ENCODE measurements at places on chromosomes 3 and 15. TPM values are rescaled to one million over a fixed set of nuclear protein-coding genes. Genes with fewer than 3 reads are reported as not detected.
A peak's percentile ranks its signal among the peaks of the same experiment; 100 is the strongest.

- no peak for DNase-seq
Measured at GRCh38 chr3:7211740-7212139, 350.8 kb downstream of the GRM7 start.

DNA sequence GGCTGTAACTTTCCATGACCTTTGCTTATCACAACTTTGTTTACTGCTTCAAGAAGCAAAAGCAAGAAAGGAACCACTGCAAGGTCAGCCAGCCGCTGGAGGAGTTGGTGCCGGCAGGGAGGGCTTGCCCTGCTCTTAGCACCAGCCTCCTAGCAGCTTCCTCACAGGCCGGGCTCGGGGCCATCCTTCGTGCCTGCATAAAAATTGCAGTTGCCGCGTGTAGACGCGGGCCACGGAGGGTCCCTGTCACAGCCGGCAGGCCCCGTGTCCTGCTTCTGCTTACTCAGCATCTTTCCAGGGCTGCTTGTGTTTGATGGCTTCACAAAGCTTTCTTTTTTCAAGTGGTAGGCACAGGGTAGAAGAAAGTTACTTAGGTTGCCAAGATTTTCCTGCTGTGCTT is 84.4 kb downstream of the PGPEP1L start:
- DNase-seq, result peak; percentile 41

GRCh38 chr15:61195116-61196002 is 33.7 kb downstream of the RORA start:
- DNase-seq, result no peak

DNA sequence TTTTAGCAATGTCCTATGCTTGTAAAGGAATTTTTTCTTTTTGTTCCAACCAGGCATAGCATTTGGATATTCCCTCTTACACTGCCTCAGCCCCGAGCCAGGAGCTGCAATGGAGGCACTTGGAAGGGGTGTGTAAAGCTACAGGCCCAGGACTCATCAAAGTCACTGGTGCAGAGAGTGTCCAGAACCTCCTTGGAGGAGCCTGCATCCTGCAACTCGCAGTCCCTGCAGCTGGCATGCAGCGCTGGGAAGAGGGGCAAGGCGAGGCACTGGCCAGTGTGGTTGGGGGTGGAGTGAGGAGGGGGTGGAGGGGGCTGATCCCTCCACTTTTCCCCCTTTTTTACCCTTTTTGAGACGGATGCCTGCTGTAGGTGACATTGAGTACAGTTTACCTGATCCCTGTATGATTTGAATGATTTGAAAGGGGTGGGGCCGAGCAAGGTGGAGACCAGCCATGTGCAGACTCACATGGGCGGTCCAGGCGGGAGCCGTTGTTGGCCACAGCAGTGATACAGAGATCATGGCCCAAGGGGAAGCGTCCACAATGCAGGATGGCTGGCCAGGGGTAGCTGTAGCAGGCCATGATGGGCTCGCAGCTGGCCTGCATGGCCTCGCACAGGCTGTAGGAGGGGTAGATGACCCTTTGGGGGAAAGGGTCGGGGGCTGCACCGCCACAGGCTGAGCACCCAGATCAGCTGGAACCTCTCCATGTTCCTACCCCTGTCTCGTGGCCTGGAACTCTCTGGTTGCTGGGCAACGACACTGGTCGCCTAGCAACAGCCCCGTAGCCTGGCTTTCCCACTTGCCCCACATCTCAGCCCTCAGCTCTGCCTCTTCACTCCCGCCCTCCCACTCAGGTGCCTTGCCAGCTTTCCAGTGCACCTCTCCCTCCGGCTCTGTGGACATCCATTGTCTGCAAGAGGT is 7.9 kb downstream of the P4HTM start:
- DNase-seq, result no peak

DNA sequence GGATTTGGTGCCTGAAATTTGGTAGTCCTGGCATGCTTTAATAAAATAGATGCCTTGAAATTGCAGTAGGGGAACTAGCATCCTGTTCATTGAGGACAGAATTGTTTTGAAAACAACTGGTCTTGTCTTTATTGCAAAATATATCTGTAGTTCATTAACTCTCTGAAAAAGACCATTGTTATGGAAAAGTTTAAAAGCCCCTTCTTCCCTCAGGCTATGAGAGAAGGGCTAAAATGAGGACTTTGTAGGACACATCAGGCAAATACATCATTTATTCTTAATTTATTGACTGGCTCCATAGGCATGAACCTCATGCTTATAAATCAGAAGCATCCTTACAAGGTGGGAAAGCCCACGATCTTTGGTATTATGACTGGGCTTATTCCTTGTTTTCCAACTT is 221.0 kb upstream of the CBLB start:
- DNase-seq, result no peak

DNA sequence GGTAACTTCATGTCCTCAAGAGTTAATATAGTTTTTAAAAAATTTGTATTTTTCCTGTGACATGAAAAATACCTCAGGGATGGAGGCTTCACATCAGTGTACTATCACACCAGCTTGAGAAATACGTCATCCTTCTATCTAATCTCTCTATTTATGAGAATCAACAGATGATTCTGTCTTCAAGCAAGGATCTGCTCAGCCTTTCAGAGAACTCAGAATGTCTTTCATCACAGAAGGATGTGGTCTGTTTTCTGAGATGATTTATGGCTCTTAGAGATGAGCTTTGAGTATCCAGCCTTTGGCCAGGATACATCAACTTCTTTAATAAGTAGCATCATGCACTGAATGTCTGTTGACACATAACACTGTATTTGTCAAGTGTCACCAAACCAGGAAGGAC is 193.9 kb downstream of the DTWD1 start:
- no peak for DNase-seq

DNA sequence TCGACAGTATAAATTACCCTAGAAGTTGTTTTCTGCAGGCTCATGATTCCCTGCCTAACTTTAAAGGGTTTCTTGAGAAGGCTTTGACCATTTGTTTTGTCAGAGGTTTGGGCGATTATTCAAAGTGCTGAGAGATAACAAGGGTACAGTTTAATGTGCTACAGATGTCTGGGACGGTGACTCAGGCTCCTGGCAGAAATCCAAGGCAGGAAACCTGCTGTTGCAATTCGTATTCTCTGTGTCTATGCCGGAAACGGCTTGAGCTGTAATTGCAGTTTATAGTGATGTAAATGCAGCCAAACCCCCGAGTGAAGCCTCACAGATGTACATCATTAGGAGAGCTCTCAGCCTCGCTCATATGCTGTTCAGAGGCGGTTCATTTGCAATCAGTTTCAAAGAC is 65.6 kb downstream of the SYNPR start:
- DNase-seq, result peak; percentile 85

DNA sequence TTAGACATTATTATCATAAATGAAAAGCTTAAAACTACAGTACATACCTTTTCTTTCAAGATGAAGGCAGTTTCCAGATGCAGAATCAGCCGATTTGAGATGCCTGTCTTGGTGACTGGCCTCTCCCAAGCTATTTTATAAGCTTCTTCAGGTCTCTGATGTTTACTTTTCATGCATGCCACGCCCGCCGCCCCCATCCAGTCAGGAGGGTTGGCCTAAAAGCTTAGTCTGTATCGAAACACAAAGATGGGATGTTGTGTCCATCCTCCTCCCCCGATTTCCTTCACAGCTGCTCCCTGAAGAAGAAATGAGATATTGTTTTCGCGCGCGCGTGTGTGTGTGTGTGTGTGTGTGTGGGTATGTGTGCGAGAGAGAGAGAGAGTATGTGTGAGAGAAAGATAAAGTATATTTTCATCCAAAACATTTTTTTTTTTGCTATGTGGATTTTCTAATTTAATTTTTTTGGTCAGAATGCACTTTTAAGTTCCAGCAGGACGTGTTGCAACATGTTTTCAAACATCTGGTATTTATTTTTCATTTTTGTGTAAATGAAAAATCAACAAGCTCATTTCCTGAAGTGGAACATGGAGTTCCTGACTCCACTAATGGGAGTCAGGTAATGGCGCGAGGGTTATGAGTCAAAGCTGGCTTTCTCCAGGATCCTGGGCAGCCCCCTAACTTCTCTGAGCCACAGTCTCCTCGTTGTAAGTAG is at the start of gene APOD:
Gene APOD (minus strand): TSS at position 110 of the 712 bp plus-strand sequence. CDS start 4,479 bp downstream, outside the sequence.
- peak; percentile 26 for DNase-seq

GRCh38 chr3:46130631-46131310 is 77.3 kb downstream of the CCR1 start:
- DNase-seq, result no peak

GRCh38 chr3:176861137-176861536 is 336.1 kb downstream of the TBL1XR1 start:
- DNase-seq, result no peak

DNA sequence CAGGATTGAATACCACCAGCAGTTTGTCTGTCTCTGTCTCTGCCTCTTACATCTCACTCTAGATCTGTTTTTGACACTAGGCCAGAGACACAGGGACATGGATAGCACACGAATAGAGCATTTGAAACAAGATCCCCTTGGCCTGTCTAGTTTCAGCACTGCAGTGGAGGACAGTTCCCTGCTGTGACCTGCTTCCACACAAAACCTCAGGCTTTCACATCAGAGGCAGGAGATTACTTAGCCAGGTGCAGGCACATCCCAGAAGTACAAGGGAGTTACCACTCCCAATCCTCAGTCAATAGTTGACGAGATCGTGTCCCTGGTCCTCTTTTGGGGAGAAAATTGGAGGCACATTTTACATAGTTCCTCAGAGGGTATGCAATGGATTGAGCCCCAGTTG is 34.0 kb upstream of the CCK start:
- no peak for DNase-seq

GRCh38 chr3:63876260-63876659 is 12.6 kb downstream of the ATXN7 start:
- no peak for DNase-seq

DNA sequence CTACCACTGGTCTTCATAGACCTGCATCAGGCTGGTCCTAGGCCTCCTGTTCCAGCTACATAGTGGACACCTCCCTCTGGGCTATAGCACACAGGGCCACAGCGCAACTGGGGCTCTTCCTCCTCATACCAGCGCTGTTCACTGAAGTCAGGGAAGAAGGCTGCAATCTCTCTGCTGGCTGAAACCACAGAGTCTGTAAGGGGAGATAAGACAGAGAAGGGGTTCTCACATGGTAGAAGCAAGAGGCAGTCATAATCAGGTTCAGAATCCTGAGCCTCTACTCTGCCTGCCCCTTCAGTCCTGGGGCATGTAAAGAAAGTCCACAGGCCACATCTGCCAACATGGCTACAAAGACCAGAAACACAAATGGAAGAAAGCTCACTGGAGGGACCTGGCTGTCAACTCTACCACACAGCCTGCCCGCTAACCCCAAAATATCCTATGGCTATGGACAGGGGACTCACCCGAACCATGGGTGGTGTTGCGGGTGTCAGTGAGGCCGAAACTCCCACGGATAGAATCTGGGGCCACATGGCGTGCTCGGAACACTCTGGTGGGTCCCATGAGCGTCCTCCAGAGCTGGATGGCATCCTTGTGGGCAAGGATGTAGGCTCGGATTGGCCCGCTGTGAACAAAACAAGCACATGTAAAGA is 38.7 kb downstream of the SPINK8 start:
- DNase-seq, result no peak

Gene SUSD5
- 0.05 TPM for total RNA-seq

Gene CCDC39
- not detected for total RNA-seq

Gene PLA2G4F
- 0.14 TPM for total RNA-seq

Gene REC114
- total RNA-seq, result not detected

Gene MYD88
- total RNA-seq, result 8.0 TPM

Gene MSL2
- 10.3 TPM for total RNA-seq

Data from pancreas (tissue), 10 donors.